ELR (cell line): ENCODE measurements at places on chromosomes 3 and 15.

GRCh38 chr3:53079791-53080555 lies 34.1 kb upstream of the SFMBT1 start:
- no peak for DNase-seq

DNA sequence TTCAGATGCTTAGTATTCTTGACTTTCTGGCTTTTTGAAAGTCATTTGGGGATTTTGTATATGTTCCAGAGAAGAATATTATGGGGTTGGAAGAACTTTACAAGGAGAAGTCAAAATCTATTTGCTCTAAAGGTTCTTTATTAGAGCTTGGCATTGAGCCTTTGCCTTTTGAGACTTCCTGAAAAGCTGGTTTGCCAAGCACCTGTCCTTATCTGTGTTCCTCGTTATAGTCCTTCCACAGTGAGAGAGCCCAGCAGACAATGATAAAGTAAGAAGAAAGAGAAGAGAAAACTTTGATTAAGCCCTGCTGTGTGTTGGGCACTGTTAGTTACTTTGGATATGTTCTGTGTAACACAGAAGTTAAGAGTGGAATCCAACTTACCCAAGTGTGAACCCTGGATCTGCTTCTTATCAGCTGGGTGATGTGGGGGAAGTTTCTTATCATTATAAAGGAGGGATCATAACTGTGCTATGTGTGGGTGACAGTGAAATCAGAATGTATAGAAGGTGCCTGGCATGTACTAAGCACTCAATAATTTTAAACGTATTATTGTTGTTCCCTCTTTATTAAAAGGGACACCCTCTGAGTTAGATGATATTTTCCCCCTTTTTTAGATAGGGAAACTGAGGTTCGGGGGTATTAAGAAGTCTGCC lies 44.3 kb upstream of the POLR2M start:
- DNase-seq = no peak

- DNase-seq = no peak
These were observed 294.0 kb upstream of the SOX2 start for GRCh38 chr3:181417748-181418147.

DNA sequence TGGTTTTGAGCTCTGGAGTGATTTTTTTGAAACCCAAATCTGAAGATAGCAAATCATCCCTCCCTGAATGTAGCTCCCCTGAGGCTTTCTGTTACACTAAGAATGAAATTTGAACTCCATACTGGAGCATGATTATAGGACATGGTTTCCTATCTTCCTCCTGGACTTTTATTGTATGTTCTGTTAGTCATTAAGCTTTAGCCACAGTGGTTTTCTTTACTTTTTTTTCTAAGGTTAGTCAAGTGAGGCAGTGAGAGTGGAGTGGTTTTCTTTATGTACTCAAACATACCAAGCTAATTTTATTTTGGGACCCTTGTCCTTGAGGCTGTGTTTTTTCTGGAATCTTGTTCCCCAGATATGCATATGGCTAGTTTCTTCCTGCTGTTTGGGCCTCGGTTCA lies 55.2 kb upstream of the FRMD4B start:
- no peak for DNase-seq

DNA sequence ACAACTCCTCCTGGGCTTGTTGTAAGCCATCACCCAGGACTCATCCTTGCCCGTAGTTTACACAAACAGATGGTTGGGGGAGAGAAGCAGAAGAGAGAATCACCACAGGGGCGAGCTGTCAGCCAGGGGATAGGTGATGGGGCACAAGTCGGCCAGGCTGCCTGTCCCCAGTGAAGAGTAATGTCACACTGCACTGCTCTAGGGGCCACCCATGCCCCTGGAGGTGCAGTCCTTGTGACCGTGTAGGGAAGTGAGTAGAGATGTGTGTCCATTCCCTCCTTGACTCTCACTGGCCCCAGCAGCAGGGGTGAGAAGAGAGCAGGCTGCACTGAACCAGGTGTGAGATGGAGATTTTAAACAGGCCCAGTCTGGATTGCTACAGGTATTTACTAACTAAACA lies 17.1 kb upstream of the PRSS50 start:
- DNase-seq = no peak

- peak; percentile 68 for DNase-seq
These were observed 56.1 kb downstream of the TAFA4 start for GRCh38 chr3:68876112-68876713.

GRCh38 chr3:143122089-143122430 lies 2.5 kb downstream of the CHST2 start:
- DNase-seq = no peak

GRCh38 chr3:68706096-68706495 lies 226.3 kb downstream of the TAFA4 start:
- DNase-seq = no peak

GRCh38 chr15:73965094-73965757 lies 26.9 kb downstream of the STOML1 start:
- DNase-seq = peak; percentile 38

DNA sequence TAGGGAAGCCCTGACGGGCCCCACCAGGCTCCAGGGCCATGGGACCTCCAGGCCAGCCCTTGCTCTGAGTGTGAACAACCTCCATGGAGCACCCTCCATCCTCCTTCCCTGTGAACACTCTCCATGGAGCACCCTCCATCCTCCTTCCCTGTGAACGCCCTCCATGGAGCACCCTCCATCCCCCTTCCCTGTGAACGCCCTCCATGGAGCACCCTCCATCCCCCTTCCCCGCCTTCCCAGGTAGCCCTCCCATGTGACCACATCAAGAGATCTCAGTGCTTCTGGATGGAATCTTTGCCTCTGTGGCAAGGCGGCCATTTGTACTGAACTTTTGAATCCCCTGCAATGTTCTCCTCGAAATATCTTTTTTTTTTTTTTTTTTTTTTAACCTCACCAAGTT lies 66.5 kb downstream of the CHSY1 start:
- DNase-seq = no peak

GRCh38 chr3:14553871-14554270 lies 13.7 kb upstream of the GRIP2 start:
- DNase-seq = no peak

DNA sequence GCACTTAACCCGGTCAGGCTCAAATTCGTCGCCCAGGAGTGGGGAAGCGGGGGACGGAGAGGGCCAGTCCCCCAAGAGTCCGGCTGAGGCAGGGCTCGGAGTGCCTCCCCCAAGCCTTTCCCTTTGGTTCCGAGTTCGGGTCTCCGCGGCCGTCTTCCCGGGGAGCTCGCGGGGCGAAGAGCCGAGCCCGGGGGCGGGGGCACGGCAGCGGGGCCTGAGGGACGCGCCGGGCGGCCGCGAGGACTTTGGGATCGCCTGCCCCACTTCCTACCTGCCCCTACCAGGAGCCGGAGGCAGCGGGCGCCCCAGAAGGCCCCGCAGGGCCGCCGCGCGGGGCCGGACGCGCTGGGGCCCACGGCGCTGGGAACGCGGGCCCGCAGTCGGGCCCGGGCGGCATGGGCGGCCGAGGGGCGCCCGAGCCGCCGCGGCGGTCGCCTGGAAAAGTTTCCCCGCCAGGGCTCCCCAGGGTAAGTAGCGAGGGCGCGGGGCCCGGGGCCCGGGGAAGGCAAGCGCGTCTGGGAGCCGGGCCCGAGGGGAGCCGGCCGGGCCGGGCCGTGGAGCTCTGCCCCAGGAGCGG lies 2.8 kb downstream of the FURIN start:
- peak; percentile 51 for DNase-seq

DNA sequence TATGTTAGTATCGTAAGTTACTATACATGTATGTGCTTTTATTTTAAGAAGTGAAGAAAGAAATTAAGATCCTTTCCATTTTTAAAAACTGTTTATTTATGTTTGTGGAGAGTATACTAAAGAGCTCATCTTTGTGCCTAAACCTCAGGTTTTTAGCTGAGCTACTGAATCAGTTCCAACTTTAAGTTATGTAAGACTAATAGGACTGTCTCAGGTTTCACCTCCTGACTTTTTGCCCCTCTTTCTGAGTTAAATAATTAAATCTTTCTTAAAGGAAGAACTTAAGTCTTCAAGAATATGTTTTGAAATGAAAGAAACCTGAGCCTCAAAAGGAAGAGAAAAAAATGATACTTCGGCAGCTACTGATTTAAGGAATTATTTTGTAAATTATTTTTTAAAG lies 2.6 kb downstream of the SLMAP start:
- DNase-seq = peak; percentile 31

DNA sequence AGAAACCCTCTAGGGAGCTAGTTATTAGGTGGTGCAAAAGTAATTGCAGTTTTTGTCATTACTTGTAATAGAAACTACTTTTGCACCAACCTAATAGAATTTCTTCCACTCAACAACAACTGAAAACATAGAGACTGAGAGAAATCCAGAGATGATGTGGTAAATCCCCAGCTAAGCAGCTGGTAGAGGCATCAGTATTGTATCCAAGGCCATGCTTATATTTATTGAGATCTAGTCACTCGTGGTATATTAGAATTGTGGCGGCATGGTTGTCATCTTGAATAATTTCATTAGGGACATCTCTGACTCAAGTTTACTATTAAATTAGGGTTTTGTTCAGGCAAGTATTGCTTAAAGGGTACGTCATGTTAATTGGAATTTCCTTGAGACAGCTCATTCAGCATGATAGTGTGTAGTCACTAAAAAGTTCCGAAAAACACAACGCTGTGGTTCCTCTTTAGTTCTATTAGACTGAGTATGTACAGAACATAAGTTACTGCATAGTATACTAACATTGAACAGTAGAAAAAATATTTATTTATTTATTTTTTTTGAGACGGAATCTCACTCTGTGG lies 35.3 kb downstream of the PAK2 start:
- peak; percentile 79 for DNase-seq

- DNase-seq = peak; percentile 22
These were observed 44.5 kb downstream of the CTDSPL start for GRCh38 chr3:37905987-37906674.

- no peak for DNase-seq
These were observed 31.9 kb upstream of the SMAD6 start for GRCh38 chr15:66670175-66670574.

- no peak for DNase-seq
These were observed 61.5 kb upstream of the ULK4 start for GRCh38 chr3:42023380-42023779.

DNA sequence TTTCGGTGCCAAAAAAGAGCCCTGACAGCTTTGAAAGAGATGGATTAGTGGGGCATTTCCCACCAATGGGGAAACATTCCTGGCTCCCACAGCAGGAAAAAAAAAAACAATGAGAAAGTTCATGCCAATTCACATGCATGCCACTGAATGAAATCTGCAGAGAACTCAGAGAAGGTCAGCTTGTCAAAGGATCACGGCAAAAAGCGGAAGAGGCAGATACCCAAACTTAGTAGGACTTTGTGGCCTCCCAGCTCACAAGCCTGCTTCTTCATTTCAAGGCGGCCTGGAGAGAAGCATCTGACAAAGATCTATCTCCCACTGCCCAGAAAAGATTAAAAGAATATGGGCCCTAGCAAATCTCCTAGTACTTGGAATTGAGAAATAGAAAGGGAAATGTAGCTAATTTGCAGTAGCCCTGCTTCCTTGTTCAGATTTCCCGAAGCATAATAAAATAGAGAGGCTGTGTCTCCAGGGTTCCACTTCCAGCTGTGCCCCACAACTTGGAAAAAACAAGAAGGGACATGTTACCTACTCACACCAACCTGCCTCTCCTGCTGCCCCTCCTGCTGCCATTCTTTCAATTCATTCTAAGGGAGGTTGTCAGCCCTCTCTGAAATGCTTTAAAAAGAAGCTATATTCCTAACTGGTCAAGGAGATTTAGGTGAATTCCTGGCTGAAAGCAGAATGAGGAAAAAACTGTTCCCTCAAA lies 170.4 kb downstream of the FHIT start:
- no peak for DNase-seq

DNA sequence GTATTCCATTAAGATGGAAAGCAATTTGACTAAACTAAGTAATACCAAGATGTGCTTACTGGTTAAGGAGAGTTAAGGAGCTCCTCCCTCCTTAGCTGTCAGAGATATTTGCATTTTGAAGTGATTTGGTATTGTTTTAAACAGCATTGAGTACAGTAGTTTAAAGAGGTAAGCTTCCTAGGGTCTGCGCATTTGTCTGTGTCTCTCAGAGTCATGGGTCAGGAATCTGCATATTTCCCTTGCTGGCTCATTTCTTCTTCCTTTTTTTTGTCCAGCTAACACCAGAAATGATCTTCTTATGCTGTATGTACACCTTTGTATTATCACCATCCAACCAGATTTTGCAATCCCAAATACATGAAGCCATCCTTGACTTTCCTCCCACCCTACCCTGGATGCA lies 163.0 kb upstream of the BFSP2 start:
- no peak for DNase-seq

DNA sequence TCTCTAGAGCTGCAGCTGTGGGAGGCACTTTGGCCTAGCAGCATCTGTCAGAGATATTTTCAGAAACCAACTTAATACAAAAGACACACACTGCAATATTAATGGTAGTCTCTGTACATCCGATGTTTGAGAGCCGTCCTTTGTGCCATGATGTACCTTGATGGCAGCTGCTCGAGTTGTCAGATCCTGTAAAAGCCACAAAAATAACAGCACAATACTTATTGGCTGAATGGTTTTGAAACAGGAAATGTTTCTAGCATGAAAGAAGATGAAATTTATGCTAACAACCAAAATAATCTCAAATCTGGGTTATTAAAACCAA lies 445.5 kb upstream of the TBL1XR1 start:
- no peak for DNase-seq

GRCh38 chr15:72998226-72998625 lies 54.0 kb upstream of the NEO1 start:
- no peak for DNase-seq

DNA sequence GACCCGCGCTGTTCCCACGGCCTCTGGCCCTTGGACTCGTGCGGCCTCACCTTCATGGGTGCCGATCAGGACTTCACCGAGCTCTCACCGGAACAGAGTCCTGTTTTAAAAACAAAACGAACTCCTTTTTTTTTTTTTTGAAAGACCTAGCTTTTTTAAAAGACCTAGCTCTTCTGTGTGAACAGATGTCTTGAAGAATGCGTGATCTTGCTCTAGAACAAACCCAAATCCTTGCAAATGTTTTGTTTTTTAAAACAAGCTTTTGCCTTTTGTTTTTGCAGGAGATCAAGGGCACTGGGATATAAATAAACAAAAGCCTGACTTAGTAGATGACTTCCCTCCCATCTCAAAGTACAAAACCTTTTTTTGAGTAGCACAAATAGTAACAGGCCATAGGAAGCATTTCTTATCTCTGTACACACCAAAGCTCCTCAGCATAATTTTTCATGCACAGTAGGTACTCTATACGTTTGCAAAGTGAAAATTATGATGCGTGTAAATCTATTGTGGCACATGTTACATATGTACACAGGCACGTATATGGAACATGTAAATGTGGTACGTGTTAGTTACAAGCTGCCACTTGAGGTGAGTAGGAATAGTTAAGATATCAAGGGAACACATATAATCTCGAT lies 1.1 kb upstream of the MSL2 start:
- no peak for DNase-seq

DNA sequence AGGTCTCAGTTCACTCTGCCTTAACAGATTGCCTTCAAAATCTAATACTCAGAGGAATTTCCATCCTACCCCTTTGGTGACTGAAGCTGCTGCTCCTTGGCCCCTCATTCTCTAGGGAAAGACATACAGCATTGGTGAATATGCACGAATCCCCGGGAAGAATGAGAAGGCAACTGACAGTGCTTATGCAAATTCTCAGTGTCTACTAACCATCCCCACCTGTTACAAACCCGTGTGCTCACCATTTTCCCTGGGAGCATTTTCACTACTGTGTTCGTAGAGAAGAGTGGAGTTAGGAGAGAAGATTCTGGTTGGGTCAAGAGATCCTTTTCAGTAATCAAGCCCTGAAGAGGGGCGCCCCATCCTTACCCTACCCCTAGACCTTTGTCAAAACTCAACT lies 37.7 kb downstream of the SYNM start:
- DNase-seq = no peak

GRCh38 chr3:100265016-100265415 lies 4.2 kb downstream of the TBC1D23 start:
- DNase-seq = no peak

GRCh38 chr3:159451067-159451466 lies 537.6 kb upstream of the IL12A start:
- peak; percentile 16 for DNase-seq
